ENCODE measurements at places on chromosomes 2 and 18.
A peak's percentile ranks its signal among the peaks of the same experiment; 100 is the strongest.

GRCh38 chr2:10814142-10814541 is 1.6 kb upstream of the PDIA6 start:
- DNase-seq, result no peak

DNA sequence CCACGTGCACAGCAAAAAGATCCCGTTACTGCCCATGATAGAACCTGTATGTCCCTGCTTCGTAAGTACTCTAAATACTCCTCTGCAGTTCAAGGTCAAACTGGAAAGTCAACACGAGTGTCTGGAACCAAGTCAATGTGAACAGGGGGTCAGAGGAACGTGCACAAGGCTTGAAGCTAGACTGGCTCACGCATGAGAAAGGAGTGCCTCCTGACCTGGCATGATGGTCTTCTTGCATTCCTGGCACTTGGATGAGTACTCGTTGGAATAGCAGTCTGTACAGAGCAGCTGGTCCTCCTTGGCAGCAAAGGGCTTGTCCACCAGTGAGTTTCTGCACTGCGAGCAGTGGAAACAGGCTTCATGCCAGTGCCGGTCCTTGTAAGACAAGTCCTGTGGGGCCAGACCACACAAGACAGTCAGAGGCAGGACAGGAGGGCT is 25.5 kb downstream of the FHL2 start:
- DNase-seq, result no peak

GRCh38 chr2:32652555-32653209 is 24.8 kb downstream of the TTC27 start:
- DNase-seq, result no peak

GRCh38 chr2:110727923-110728322 is 4.5 kb upstream of the ACOXL start:
- no peak for DNase-seq

DNA sequence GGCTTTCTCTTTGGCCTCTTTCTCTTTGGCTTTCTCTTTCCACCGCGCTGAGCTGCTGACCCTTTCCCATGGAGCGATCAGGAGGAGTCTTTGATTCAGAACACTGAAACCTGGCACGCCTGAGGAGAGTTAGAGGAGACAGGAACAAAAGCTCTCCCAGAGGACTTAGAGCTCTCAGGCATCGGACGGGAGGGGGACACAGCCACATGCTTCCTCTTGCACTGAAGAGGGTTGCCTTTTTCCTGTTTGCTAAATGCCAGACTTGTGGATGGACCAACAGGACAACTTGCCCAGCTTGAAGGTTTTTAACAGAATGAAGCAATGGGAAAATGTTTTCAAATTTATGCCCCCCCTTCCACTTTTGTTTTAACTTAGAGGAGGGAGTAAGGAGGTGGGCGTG is 3.6 kb upstream of the PTPN18 start:
- DNase-seq, result no peak

GRCh38 chr2:237253046-237253702 is 160.8 kb downstream of the COL6A3 start:
- DNase-seq, result no peak

DNA sequence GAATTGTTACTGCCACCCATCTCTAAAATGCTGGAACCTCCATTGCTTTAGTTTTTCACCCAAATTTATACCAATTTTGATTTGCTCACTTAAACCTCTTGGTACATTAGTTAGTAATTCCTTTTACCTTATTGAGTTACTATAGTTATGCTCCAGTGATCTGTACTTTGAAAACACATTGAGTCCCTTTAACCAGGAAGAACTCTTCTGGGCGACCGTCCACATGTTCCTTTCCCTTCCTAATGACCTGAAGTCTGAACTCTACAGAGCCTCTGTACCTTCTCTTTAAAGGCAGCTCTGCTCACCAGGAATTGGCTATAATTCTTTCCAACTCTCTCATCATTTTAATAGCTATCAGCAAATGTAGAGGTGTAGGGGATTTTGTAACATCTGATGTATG is 290.0 kb downstream of the NEDD4L start:
- no peak for DNase-seq

GRCh38 chr2:25543-25942 is 20.8 kb downstream of the FAM110C start:
- no peak for DNase-seq

DNA sequence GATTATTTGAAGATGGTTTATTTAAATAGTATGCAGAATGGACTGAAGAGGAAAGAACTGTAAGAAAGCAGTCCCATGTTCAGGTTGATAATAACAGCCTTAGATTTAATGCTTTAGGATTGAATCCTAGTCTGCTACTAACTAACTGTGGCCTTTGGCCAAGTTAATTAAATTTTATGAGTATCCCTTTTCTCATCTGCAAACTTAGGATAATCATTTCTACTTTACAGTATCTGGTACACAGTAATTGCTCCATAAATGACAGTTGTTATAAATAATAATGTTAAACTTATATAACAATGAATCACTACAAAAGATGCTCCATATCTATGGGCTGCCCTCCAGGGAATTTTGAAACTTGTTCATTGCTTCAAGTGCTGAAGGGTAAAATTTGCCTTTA is 41.0 kb downstream of the FAP start:
- no peak for DNase-seq

- no peak for DNase-seq
Observed at GRCh38 chr2:60412620-60413019, 140.8 kb downstream of the BCL11A start.

- peak; percentile 29 for DNase-seq
Observed at GRCh38 chr2:192162392-192163042, 32.2 kb downstream of the TMEFF2 start.

DNA sequence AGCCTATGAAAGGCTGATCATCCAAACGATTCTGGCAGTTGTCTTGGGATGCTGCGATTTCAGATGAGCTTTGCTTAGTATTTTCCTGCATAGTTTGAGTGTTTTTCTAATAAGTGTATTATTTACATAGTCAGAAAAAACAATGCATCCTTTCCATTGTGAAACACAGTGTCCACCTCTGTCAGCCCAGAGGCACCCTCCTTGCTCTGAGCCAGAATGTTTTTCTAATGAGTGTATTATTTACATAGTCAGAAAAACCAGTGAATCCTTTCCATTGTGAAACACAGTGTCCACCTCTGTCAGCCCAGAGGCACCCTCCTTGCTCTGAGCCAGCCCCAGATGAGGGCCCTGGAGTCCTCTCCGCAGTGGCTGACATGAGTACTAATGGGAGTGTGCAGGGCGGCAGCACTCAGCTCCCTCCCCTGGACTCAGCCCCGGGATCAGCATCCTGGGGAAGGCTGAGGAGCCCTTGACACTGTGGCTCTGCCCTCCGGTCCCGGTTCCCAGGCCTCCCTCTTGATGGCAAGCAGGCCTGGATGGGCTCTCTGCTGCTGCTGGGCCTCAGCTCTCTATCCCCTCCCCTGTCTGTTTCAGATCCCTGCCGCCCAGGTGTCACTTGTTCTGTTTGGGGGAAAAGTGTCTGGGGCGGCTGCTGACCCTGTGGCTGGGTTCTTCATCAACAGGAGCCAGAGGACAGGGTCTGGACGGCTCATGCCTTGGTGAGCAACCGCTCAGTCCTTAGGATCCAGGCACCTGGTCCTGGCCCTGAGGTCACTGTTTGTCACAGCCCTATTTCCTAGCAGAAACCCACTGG is 5.9 kb downstream of the MFSD2B start:
- DNase-seq, result no peak

DNA sequence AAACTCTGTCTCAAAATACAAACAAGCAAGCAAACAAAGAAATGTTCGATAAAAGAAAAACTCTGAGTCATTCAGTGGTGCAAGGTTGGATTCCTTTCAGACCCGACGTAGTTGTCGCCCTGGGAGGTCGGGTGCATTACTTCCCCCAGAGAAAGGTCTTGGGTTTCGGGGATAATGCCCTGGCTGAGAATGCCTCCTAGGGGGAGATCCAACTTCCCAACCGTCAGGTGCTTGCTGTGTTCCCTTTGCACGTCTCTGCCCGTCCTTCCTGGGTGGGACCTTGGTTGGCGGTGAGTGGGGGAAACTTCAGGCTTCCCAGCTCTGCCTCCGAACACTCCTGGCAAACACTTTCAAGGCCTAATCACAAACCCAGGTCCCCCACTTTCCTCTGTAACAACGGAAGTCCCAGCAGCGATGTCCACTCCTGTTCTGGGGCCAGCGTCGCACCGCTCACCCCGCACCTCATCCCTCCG is 609 bp downstream of the TPGS2 start:
- no peak for DNase-seq

GRCh38 chr18:38551881-38552280 is 986.3 kb upstream of the CELF4 start:
- DNase-seq, result no peak

DNA sequence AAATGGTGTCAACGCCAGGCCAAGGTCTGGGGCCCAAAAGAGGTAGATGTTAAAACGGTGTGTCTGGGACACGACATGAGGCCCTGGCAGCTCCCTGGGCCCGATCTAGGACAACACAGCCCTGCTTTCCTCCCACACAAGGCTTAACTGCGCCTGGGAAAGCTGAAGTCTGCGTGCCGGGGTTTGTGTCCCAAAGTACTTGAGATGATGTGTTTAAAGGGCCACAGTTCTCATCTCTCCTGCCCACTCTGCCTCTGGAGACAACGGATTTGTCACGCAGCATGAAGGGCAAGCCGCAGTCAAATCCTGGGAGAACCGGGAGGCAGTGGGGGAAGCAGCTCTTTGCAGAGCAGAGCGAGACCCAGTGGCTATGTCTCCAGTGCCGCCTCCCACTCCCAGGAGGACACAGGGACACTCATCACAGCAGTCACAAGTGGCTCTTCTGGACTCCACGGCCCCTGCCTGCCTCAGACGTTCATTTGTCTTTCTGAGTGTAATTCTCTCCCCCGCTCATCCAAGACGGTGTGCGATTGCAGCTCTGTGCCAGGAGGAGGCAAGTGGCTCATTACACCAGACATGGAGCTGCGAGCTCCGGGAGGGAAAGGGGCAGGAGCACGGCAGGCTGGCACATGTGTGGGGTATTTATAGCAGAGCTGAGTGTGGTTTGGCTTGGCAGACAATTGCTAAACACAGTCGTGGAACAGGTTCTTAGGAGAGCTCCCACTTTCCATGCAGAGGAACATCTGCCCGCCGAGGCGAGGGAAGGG is 57.7 kb upstream of the SEMA4C start:
- no peak for DNase-seq

- DNase-seq, result no peak
Observed at GRCh38 chr2:215362562-215362904, 50.7 kb downstream of the ATIC start.

All from stimulated activated CD4-positive, alpha-beta T cell treated with anti-CD3 and anti-CD28 coated beads, Interleukin-1b, Interleukin-23, amount 100 ng/mL, for 1 hour (primary cell).